ENCODE measurements at places on chromosomes 6 and 20. TPM values are rescaled to one million over a fixed set of nuclear protein-coding genes. Genes with fewer than 3 reads are reported as not detected.

DNA sequence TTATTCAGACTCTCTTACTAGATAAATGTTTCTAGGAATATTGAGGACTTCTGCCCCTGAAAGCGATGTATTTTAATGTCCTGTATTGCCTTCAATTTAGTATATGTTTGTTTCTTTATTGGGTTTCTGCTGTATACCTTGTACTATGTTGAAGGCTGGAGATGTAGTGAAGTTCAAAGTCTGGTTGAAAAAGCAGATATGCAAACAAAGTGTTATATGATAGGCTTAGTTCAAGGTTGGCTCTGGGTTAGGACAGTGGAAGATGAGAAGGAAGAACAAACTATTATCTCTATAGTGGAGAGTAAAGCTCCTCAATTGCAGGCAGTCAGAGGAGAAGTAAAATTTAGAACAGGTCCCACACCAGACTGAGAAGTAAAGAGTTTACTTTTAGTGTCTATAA lies 36.3 kb upstream of the ADGRG6 start:
- DNase-seq = no peak

GRCh38 chr20:62850333-62850974 lies 11.2 kb downstream of the TCFL5 start:
- DNase-seq = no peak

- no peak for DNase-seq
These were observed 211.9 kb upstream of the CNR1 start for GRCh38 chr6:88377976-88378568.

- no peak for DNase-seq
These were observed 17.1 kb downstream of the PRKN start for GRCh38 chr6:162710419-162710818.

GRCh38 chr6:67916399-67916798 lies 718.7 kb upstream of the ADGRB3 start:
- no peak for DNase-seq

- DNase-seq = no peak
These were observed 702 bp upstream of the TNFAIP3 start for GRCh38 chr6:137866200-137866913.

DNA sequence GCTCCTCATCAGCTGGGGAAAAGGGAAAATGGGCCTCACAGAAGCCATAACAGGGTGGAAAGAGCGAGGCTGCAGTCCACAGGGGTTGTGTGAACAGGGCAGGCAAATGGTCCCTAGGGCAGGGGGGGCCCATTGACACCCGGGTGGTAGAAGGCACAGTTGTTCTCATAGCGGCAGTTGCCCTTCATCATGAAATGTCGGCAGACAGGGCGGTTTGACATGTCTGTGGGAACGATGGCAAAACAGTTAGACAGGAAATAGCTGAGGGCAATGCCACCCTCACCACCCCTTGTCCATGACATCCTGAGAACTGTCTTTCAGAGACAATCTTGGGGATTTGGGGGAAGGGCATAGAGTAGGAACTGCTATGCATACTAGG lies 15.6 kb downstream of the PPP1R10 start:
- DNase-seq = no peak

The MYLIP gene
- 19.1 TPM for total RNA-seq

The PI3 gene
- total RNA-seq = not detected

The ARMH2 gene
- total RNA-seq = not detected

DNA sequence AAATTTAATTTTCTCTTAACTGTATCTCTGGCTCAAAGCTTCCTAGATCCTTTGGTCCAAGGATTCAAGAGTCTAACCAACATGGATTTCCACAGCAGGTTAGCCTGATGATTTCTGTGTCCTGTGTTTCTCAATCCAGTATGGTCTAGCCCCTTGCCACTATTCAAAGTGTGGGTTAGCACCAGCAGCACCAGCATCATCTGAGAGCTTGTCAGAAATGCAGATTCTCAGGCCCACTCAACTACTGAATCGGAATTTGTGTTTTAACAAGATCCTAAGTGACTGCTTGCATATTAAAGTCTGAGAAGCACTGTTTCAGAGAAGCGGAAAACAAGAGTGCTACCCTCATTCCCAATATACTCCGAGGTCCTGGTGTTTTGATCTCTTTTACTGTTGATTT lies 133.8 kb upstream of the PRDM1 start:
- no peak for DNase-seq

DNA sequence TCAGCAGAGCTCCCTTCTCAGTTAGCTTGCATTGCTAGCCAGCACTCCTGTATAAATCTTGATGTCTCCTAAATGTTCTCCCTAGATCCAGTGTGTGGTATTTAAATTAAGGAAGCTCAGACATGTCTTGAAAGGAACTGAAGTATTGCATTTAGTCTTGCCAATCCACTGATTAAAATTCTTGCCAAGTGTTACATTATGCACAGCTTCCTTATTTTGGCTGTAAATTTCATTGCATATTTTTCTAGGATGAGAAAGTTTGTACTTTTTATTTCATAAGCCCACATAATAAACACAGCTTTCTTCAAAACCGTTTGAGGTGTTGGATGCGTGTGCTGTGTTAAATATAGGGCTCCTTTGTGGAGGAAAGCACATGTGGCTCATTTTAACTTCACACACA lies 329.8 kb upstream of the FLRT3 start:
- DNase-seq = no peak

GRCh38 chr6:72589096-72589495 lies 32.8 kb upstream of the KCNQ5 start:
- DNase-seq = no peak

Measured in activated T-cell treated with anti-CD3 and anti-CD28 coated beads, Interleukin-2, amount 50 U/mL, for 72 hours (primary cell).